Renal cortical epithelial cell (primary cell): ENCODE measurements at places on chromosomes 1 and 21.

DNA sequence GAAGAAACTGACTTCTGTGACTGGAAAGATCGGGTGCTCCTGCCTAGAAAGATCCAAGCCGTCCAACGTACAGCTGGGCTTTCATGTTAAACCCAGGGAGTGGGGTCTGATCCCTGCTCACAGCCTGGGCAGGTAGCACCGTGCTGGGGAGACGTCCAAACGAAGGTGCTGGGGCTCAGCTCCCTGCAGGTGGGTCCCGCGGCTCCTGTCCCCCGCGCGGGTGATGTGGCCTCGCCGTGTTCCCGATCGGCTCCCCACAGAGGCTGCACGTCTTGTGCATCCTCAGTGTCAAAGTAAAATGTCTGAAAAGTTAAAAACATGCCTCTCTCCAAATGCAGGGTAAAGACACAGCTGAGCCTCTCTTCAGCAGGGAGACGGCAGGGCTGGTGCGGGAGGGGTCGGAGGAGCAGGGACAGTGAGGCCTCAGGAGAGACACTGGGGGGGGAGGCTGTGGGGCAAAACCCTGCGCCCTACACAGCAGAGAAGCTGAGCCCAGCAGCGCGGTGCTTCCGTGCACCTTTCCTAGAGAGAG, 40.1 kb upstream of the COL6A2 start:
- DNase-seq, result no peak

- DNase-seq, result no peak
Measured at GRCh38 chr1:117851687-117852086, 77.7 kb downstream of the GDAP2 start.

DNA sequence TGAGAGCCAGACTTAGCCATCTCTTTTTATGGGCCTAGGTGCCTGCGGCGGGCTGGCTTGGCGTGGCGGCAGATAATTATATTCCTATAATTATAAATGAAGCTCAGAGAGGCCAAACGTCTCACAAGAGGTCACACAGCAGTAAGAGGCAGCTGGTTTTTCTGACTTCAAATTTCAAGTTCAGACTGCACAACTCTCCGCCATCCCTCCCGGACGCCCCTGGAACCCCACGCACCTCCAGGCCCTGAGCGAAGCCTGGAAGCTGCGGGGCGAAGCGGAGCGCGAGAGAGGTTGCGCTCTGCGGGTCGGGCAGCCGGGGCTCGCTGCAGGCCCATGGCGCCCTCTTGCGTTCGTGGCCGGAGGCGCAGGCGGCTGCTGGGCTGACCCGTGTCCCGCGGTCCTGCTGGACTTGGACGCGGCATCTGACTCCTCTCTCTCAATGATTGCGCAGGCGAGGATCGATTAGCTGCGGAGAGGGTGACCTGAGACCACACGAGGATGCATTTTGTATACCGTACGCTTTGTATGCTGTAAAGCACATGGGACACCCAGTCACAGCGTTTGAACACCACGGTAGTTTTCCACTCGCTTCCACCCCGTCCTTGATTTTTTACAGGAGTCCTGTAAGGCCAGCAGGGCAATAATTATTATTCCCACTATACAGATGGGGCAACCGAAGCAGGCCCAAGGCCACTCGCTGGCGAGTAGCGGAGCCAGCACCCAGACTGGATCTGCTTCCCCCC, 272.7 kb downstream of the FOXD2 start:
- no peak for DNase-seq

- DNase-seq, result no peak
Measured at GRCh38 chr1:212649020-212649419, 40.5 kb downstream of the ATF3 start.
